Fibroblast of gingiva (primary cell): ENCODE measurements at places on chromosomes 2 and 18.

DNA sequence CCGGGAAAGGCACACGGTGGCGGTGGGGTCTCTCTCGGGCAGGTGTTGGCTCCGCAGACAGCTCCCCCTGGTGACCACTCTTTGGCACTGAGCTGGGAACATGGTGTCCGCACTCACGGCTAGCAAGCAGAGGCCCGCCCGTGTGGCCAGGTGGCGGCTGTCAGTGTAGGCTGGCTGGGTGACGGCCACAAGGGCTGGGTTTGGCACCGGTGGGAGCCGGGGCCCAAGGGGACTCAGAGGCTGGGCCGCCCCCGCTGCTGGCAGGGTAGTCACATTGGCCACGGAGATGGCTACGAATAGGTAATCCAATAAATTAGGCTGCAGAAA lies 1071.7 kb downstream of the RPIA start:
- DNase-seq, result no peak

DNA sequence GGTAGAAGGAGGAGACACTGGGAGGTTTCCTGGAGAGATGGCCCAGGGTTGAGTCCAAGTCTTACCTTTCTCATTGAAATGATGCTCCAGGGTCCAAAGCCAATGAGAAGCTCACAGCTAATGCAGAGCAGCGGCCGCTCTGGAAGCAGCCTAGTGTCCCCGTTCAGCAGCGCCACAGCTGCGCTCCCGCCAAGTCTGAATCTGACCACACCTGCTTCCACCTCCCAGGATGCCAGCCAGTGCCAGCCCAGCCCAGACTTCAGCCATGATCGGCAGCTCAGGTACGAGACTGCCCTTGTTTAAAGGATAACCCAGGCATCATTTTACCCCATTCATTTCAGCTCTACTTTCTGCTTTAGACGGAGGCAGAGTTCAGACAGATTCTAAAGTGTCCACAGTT lies 11.9 kb upstream of the RPL31 start:
- no peak for DNase-seq

DNA sequence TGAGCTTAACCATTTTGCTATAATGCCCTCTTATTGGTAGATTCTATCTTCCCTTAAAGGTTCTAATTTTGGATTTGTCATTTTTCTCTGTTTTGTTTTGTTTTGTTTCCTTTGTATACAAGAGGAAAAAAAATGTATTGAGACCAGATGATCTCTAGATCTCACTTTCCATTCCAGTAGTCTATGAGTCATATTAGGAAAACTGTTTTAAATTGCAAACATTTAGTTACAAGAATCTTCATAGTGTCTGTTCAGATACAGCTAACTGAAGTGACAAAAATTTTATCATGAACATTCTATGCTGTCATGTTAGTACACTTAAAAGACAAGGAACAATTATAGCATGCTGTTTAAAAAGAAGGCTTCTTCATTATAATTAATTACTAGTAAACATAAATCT lies 322.8 kb downstream of the LRRTM4 start:
- no peak for DNase-seq

DNA sequence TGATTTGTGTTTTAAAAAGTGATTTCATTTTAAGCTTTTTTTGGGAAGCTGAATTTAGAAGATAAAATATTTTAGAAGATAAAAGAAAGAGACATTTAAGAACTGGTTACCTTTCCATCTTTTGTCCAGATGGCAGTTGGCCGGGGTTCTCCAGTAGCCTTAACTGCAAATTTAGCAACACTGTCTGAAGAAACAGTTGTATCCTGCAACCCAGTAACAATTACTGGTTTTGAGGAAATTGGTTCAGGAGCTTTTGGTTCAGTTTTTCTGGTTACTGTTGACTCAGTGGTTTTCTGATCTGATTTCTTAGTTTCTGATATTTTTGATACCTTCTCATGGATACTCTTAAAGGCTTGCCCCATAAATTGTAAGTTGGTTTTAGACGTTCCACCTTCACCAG lies 49.9 kb downstream of the PLEKHA3 start:
- no peak for DNase-seq

- DNase-seq, result no peak
Measured at GRCh38 chr2:104847586-104848160, 6.2 kb upstream of the POU3F3 start.

DNA sequence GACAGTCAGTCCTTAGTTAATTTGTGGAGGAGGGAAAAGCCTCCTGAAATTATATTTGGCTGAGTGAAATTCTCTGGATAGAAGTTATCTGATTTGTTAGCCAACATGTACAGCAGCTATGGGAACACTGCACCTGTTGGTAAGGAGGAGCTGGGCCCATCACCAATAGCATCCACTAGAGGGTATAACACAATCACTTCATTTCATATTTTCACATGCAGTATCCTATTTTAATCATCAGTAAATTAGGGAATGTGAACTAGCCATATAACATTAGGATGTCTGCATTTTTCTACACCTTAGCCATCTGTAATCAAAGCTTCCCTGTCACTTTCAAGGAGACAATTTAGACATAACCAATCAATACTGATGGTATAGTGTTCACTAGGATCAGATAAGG lies 818.4 kb upstream of the CDH2 start:
- no peak for DNase-seq

DNA sequence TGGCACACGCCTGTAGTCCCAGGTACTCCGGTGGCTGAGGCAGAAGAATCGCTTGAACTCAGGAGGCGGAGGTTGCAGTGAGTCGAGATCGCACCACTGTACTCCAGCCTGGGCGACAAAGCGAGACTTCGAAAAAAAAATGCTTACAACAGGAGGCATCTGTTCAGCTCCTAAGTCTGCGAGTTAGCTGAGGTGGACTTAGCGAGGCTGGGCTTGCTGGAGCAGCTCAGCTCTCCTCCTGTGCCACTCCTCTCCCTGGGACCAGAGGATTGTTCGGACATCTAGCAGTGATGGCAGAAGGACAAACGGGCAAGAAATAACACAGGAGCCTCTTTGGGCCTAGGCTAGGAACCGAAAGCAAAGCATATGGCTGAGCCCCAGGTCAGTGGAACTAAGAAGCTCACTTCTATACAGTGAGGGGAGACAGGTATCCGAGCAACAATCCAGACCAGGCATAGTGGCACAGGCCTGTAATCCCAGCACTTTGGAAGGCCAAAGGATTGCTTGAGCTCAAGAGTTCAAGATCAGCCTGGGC lies 260.1 kb downstream of the GLI2 start:
- DNase-seq, result no peak

DNA sequence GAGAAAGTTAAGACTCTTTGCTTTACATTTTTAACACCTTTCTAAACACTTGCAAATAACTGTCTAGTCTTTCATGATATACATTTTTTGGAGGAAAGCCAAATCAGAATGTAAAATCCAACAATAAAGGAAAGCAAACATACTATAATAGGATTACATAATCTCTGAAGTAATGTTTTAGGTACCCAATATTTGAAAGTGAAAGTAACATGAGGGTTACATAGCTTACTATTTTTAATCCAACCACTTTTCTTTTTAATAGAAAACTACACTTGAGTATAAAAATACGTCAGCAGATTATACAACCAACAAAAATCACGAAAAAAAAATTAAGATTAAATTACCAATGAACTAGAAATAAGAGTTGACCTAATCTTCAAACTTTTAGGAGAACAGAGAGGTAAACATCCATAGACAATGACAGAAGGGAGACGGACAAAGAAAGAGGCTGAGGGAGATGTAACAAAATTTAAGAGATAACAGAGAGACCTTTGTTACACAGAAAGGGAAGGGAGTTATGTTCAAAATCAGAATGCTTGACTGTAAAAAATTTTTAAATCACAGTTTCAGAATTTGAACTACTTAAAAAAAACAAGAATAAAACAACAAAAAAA lies 150.0 kb downstream of the IKZF2 start:
- no peak for DNase-seq

DNA sequence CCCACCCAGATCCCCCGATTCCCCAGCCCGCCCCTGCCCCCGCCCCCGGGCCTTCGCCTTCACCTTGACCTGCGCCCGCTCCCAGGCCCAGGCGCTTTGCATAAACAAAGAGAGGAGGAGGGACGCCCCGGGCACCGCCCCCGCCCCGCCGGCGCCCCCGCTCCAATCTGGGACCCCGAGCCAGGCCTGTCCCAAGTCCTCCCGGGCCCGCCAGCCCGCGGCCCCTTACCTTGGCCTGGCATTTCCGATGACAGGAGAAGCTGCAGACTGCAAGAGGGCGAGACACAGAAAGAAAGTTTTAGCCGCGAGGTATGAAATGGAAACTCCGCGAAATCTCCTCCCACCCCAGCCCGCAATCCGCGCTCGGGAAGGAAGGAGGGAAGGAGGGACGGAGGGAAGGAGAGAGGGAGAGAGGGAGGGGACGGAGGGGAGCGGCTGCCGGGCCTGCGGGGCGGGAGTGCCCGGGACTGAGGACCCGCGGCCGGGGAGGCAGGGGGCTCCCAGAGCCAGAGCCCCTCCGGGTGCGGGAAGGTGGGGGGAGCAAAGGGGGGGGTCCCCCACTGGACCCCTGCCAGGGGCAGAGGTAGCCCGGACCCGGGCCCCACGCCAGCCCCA lies 24.2 kb downstream of the TNS1 start:
- no peak for DNase-seq

GRCh38 chr2:134819334-134819733 lies 19.1 kb upstream of the ACMSD start:
- no peak for DNase-seq

DNA sequence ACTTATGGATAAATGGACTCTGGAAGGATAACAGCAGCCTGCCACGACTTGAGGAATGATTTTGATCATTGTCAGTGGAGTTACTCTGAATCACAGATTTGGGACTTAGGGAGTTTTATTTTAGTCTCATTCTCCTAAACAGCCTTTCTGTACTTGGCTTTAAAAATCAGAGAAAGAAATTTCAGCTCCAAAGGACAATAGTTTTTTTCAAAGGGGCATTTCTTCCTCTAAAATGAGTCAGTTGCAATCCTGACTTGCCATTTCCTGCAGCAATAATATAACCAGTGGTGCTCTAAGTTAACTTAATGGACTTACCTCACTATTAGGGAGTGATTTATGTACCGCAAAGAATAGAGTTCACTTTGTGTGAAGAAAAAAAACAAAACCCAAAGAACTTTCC lies 35.1 kb upstream of the MTX2 start:
- no peak for DNase-seq

DNA sequence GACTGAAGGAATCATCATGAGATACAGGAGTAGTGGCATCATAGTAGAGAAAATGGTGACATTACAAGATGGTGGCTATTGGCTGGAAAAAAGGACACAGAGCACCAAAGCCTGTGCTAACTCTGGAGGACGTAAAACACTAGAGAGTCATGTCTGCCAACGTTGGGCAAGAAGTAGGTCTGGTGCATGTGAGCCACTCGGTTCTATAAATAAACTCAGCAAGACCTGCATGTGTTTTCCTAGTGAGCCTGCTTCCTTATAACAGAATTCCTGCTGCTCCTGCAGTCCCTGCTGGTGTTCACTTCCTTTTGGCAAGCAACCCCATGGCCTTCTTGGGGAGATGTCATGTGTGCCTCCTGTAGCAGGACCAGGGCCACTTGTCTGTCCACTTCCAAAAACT lies 325.2 kb downstream of the OSR1 start:
- DNase-seq, result peak; percentile 7

DNA sequence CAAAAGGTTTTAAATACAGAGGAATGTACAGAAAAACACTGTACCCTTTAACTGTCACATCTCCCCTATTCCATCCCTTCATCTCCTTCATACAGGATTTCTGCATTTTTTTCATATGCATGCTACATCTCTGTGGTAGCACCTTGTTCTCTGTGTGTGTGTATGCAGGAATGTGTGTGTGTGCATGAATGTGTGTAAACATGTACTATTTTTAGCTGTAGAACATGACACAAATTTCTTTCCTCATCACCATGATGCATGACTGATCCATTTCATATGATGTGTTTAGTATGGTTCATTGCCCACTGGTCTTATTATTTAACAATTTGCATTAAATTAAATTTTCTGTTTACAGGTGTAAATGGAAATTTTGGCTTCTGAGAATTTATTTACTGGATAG lies 21.5 kb upstream of the ZEB2 start:
- DNase-seq, result peak; percentile 63

DNA sequence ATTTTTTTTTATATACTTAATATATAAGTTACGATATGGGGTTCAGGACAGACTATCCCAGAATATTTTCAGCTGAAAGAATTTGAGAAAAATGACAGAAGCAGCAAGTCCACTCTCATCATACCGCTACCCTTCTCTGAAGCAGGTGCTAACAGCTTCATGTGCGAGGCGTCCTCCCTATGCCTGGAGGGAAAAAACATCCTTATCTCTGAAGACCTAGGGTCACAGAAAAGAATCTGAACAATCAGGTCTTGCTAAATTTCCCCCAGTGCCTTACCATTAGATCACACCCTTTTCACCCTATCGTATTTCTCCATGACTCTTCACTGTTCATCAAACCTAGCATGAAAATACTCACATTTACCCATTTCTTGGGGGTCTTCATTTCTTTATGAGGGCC lies 51.9 kb upstream of the CREB1 start:
- no peak for DNase-seq

DNA sequence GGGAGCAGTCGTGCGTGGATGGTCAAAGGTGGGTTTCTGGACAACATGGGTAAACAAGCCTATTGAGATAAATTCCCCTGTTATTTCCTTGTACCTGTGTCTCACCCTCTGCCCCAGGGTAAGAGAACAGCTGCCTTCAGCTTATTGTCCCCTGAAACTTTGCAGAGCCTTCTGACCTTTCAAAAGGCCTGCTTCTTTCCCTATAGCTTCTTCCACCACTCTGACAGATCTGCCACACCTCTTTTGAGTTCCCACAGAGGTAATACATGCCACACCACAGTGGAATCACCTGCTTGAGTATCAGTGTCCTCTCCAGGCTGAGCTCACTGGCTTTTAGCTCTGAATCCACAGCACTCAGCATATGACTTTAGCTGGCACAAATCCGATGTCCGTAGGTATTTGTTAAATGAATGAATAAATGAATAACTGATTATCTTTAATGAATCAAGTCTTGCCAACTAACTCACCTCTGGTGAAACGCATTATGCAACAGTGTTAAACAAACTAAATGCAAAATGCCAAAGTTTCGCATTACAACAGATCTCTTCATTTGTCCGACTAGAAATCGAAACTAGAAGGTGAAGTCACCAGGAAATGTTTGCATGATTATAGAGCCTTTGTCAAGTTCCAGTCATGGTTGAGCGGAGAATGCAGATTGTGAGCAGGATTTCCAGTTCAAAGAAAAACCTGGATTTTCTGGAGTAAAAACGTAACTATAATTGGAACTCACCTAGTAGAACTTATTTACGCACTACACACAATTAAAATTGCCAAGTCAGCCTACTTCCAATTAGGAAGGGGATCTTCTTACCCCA lies 16.4 kb downstream of the DYNAP start:
- DNase-seq, result peak; percentile 13
